Dorsolateral prefrontal cortex (tissue), 122 donors: ENCODE measurements at places on chromosomes 5 and 9. TPM values are rescaled to one million over a fixed set of nuclear protein-coding genes. Genes with fewer than 3 reads are reported as not detected.

The IL3 gene
- total RNA-seq = not detected

GRCh38 chr5:123659011-123659410 lies 147.0 kb downstream of the CSNK1G3 start:
- DNase-seq = no peak

GRCh38 chr9:136728548-136729123 lies 14.1 kb downstream of the LCN10 start:
- peak; percentile 40 for DNase-seq

- DNase-seq = no peak
These were observed 433.9 kb upstream of the SLC30A5 start for GRCh38 chr5:68659881-68660280.

The JAKMIP2 gene
- 50.8 TPM for total RNA-seq

DNA sequence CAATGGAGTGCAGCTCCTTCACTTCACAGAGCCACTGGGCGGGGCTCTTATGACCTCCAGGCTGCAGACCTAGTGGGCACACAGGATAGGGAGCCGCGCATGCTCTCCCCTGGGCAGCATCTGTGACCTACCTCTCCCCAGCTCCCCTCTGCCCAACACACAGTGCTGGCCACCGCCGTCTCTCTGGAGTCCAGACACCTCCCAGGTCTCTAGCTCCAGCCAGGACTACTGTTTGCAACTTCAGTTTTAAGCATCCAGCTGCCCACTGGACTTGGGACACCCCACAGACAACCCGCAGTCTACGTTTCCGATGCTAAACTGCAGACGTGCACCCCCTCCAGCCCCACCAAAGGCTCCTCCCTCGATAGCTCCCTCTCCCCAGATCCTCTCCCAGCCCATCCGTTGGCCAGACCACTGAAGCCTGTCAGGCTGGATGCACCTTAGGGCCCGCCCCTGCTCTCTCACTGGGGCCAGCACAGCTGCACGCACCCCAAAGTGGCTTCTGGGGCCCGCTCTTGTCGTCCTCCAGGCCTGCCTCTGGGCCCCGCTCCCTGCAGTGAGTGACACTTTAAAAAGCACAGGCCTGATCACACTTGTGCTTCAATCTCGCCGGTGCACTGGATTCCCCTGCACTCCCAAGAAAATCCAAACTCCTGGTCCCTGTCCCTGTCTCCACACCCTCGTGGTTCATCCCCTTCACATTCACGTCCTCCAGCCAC lies 11.3 kb downstream of the FLT4 start:
- peak; percentile 12 for DNase-seq

- DNase-seq = no peak
These were observed 8.9 kb downstream of the AGXT2 start for GRCh38 chr5:35038891-35039290.

The TXNDC8 gene
- total RNA-seq = not detected

The PTGES gene
- total RNA-seq = 2.4 TPM

- DNase-seq = no peak
These were observed 13.8 kb downstream of the CD74 start for GRCh38 chr5:150398722-150399523.

DNA sequence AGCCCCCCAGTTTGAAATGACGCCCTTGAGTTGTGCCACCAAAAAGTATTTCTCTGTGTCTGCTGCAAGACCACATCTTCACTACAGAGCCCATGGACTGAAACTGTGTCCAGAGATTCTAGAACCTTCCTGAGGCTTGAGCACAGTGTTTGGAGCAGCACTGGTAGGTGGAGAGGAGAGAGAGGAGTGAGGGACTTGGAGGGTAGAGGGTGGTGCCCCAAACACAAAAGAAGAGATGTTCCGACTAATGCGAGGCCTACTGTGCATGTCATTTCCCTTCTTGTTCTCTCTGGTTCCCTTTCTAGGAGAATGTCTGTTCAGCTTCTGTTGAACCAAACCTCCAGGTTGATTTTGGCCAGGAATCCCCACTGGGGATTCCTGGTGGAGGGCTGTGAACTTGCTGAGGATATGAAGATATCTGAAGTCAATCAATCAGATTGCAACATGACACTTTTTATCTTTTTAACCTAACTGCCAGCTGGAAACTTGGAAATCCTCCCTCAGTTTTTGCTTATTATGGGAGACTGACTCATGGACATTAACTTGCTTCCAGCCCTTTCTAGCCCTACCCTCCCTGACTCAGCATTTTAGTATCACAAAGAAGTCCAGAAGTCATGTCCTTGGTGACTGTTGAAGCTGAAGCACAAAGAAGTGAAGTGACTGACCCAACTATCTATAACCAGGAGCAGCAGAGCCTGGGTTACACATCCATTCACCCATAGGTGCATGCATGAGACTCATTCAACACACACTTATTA lies 154.5 kb downstream of the NR3C1 start:
- no peak for DNase-seq

The ST8SIA4 gene
- total RNA-seq = 5.0 TPM

GRCh38 chr9:134236001-134236421 lies 71.6 kb upstream of the RNU6ATAC start:
- no peak for DNase-seq

The MAMDC4 gene
- total RNA-seq = 4.6 TPM

The SH3RF2 gene
- total RNA-seq = 3.3 TPM

The POLR3G gene
- 10.2 TPM for total RNA-seq

GRCh38 chr5:16626696-16627264 lies 10.0 kb upstream of the RETREG1 start:
- DNase-seq = no peak

The OR13C2 gene
- total RNA-seq = not detected

The HMGXB3 gene
- total RNA-seq = 38.0 TPM

DNA sequence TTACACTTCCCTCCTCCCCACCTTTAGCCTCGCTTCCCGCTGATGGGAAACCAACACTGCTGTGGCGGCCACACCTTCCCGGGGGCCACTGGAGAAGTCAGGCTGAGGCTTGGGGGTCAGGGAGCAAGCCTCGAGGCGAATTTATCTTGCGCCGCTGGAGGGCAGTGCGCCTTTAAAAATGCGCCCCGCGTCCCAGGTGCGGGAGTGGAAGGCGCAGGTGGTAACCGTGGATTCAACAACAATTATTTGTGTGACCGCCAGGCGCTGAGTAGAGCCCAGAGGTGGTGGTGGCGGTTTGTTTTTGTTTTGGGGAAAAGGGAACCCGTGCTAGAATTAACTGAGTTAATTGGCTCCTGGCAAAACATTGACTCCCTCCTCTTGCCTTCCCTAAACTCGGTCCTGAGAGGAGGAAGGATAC lies 1.1 kb downstream of the CFAP77 start:
- DNase-seq = peak; percentile 52
